SJSA1 (cell line): ENCODE measurements at places on chromosomes 3 and 15.

DNA sequence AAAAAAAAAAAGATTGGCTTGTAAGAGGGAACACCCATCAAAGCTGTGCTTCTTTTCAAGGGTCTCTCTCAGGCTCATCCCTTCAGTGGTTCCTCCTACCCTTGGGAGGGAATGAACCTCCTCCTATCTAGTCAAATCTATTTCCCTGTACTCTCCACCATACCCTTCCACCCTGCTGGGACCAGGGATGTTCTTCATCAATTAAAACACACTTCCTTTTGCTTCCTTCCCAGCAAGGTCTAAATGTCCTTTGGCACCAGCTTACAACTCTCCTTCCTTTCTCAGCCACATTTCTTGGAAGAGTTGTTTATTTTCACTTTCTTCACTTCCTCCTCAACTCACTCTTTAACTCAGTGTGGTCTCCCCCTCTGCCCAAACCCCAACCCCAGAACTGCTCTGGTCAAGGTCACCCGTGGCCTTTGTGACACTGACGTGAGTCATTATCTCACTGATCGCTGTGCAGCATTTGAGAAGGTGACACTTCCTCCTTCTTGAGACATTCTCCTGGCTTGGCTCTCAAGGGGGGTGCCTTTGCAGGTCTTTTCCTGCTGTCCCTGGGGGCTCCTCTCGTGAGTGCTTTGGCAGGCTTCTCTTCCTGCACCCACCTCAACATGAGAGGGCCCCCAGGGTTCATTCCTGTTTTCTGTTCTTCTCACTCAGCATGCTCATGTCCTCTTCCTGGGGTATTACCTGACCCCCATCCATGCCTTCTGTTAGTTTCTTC lies 210.5 kb upstream of the TLE3 start:
- 0 out of 2 replicates have a peak, but pooled peaks cover 2% of the 10 kb centered on the region for H3K27me3 ChIP-seq
- H3K27ac ChIP-seq = no peak overlapping the region
- no peak for DNase-seq
- no peaks in the 10 kb centered on the region for H3K36me3 ChIP-seq
- no peaks in the 10 kb centered on the region; the same call in 1 of the 2 replicates for H3K4me1 ChIP-seq
- no peak overlapping the region for H3K4me3 ChIP-seq

GRCh38 chr15:36415643-36416042 lies 163.8 kb upstream of the CDIN1 start:
- H3K4me1 ChIP-seq = peaks cover 13% of the 10 kb centered on the region
- no peak overlapping the region for H3K27ac ChIP-seq
- H3K27me3 ChIP-seq = no peaks in the 10 kb centered on the region

DNA sequence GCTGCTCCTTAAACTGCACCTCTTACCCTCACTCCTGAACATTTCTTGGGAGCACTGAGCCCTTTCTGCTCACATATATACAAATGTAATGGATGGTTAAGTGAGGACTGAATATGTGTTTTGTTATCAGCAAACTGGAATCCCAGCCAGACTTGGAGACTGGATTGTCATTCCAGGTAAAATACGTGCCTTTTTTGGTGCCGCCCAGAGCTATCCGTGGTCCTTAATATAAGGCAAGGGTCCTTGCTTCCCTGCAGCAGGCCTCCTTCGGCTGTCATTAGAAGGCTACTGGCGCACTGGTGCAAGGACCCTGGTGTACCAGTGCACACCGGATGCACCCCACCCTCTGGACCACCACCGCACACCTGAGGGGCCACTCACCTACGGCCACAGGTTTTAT lies 1.1 kb upstream of the GABRB3 start:
- no peak for DNase-seq
- H3K4me3 ChIP-seq = no peak overlapping the region
- no peaks in the 10 kb centered on the region for H3K4me1 ChIP-seq
- 0 out of 2 replicates have a peak, but pooled peaks cover 3% of the 10 kb centered on the region for H3K27me3 ChIP-seq
- H3K36me3 ChIP-seq = no peaks in the 10 kb centered on the region

- no peak overlapping the region for H3K4me3 ChIP-seq
- no peaks in the 10 kb centered on the region for H3K36me3 ChIP-seq
Measured at GRCh38 chr15:27468151-27468591, 497.2 kb downstream of the GABRG3 start.

GRCh38 chr3:126440709-126440995 lies 35.0 kb downstream of the ZXDC start:
- H3K27me3 ChIP-seq = no peaks in the 10 kb centered on the region
- no peak overlapping the region for H3K4me3 ChIP-seq
- H3K4me1 ChIP-seq = no peaks in the 10 kb centered on the region
- no peak for DNase-seq
- peaks cover 5% of the 10 kb centered on the region for H3K36me3 ChIP-seq

- no peaks in the 10 kb centered on the region for H3K4me1 ChIP-seq
- DNase-seq = no peak
- H3K27ac ChIP-seq = no peak overlapping the region
- no peaks in the 10 kb centered on the region for H3K36me3 ChIP-seq
Measured at GRCh38 chr3:157167371-157168042, 7.6 kb upstream of the CCNL1 start.

GRCh38 chr15:61146931-61147230 lies 82.2 kb downstream of the RORA start:
- H3K4me3 ChIP-seq = no peak overlapping the region
- H3K27ac ChIP-seq = no peak overlapping the region
- H3K27me3 ChIP-seq = 0 out of 2 replicates have a peak, but pooled peaks cover 3% of the 10 kb centered on the region
- DNase-seq = no peak
- no peaks in the 10 kb centered on the region for H3K36me3 ChIP-seq

DNA sequence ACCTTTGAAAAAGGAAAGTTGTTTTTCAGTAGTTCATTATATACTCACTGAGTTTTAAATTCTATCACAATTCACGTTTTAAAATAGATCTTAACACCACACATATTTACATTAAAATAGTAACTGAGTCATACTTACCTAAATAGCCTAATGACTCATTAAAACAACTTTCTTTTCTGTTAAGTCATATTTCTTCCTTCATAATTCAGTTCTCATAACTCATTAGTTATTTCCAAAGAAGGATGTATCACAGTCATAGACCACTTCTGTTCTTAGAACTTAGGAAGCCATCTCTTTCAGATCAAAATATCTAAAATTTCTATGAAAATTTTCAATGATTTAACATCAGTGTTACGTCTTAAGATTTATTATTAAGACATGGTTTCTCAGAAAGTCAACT lies 885.9 kb downstream of the FHIT start:
- no peak overlapping the region for H3K27ac ChIP-seq
- no peaks in the 10 kb centered on the region for H3K27me3 ChIP-seq
- no peaks in the 10 kb centered on the region for H3K36me3 ChIP-seq

DNA sequence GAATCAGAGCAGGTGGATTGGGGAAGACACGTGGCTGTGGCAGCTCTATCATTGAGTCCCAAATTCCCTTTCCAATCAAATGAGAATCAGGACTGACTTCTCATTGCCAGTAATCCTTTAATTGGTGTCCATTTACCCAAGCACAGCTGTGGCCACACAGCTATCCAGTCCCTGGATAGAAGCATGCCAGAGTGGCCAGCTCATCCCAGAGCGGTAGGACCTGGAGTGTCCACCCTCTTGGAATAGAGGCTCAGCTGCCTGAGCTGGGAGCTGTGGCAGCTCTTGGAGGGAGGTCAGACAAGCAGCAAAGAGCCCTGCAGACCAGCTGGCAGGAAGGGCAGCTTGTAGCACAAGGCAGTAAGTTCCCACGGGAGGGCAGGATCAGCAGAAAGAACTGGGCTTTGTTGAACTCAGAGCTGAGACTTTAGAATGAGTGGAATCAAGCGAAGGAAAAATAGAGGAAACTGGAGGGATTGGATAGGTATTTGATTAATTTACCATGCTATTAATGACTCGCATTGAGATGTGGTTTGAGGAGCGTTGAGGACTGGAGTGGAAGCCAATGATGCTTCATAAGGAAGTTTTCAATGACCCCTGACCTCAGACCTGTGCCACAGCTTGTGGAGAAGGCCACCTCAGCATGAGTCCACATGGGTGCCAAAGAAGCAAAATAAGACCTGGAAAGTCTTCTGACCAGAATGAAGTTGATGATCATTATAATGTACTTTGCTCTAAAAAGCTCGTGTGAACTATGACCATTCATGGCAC lies 6.9 kb upstream of the ALPK3 start:
- no peak overlapping the region for H3K27ac ChIP-seq
- H3K27me3 ChIP-seq = no peaks in the 10 kb centered on the region
- H3K4me1 ChIP-seq = no peaks in the 10 kb centered on the region

DNA sequence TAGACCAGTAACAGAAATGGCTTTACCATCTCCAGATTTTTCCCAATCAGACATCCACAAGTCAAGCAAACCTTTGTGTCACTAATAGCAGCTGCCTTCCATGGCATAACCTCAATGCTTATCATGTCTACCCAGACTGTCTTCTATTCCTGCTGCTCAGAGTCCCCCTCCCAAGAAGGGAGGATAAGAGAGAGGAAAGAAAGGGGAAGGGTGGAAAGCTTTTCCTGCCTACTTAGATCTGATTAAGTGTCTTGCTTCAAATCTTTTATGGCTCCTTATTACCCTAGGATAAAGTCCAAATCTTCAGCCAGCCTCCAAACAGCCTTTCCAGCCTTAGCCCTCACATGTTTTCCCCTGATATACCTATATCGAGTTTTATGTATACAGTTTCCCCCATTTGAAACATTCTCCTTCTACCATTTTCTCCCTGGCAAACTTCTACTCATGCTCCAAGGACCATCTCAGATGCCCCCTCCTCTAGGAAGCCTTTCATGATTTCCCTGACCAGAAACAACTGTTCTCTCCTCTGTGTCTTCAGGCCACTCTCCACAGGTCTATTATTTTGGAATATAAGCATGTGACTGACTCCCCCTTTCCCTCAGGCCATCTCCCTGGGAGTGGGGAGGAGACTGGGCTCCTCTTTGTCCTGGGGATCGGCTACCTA lies 7.9 kb upstream of the SSUH2 start:
- DNase-seq = no peak
- H3K36me3 ChIP-seq = no peaks in the 10 kb centered on the region
- no peak overlapping the region for H3K27ac ChIP-seq
- no peak overlapping the region for H3K4me3 ChIP-seq
- H3K4me1 ChIP-seq = peaks cover under 1% of the 10 kb centered on the region
- no peaks in the 10 kb centered on the region for H3K27me3 ChIP-seq
